A549 treated with RU486 at 1 μM for 4 hours (cell line): ENCODE measurements at places on chromosomes 3 and 15. TPM values are rescaled to one million over a fixed set of nuclear protein-coding genes. Genes with fewer than 3 reads are reported as not detected.

Gene MKRN2OS
- not detected in 5 replicates for total RNA-seq

Gene FAM3D
- total RNA-seq = not detected in 5 replicates

Gene TRANK1
- 0.93 to 2.4 TPM (median 1.8 TPM) in 5 replicates for total RNA-seq

Gene ZNF639
- 13.1 to 24.9 TPM (median 22.4 TPM) in 5 replicates for total RNA-seq

Gene SCG5
- 2.0 to 3.1 TPM (median 2.5 TPM) in 5 replicates for total RNA-seq

Gene EXD1
- not detected in 5 replicates for total RNA-seq

Gene EIF4G1
- 253 to 285 TPM (median 259 TPM) in 5 replicates for total RNA-seq

Gene ZBBX
- not detected in 5 replicates for total RNA-seq

Gene VIPR1
- total RNA-seq = 0.48 to 0.90 TPM (median 0.68 TPM) in 5 replicates

Gene DUOXA2
- not detected in 5 replicates for total RNA-seq

Gene FRMD4B
- 0.80 to 2.5 TPM (median 1.4 TPM) in 5 replicates for total RNA-seq

Gene SELENOT
- 90.4 to 111 TPM (median 104 TPM) in 5 replicates for total RNA-seq

Gene KNG1
- total RNA-seq = 0.09 TPM in 1 of 5 replicates, not detected in the others

Gene CYP11A1
- not detected in 5 replicates for total RNA-seq

Gene TBC1D5
- total RNA-seq = 10.9 to 17.2 TPM (median 14.3 TPM) in 5 replicates

Gene P2RY13
- total RNA-seq = not detected in 5 replicates

Gene C2CD4A
- 0.05 to 0.09 TPM (median 0.06 TPM) in 3 of 5 replicates, not detected in the others for total RNA-seq

Gene CALML4
- total RNA-seq = 7.2 to 11.3 TPM (median 9.5 TPM) in 5 replicates

Gene RNU6-1
- total RNA-seq = not detected in 5 replicates

Gene CP
- 4.1 to 7.8 TPM (median 5.3 TPM) in 5 replicates for total RNA-seq

Gene EHHADH
- 1.9 to 3.5 TPM (median 2.7 TPM) in 5 replicates for total RNA-seq

Gene TUBGCP4
- total RNA-seq = 4.4 to 6.8 TPM (median 6.2 TPM) in 5 replicates

Gene GOLGA8K
- 0.42 to 1.0 TPM (median 0.75 TPM) in 5 replicates for total RNA-seq
